ENCODE measurements at places on chromosomes 4 and X. TPM values are rescaled to one million over a fixed set of nuclear protein-coding genes. Genes with fewer than 3 reads are reported as not detected.

The IL13RA1 gene
- polyA plus RNA-seq = 12.7 TPM

- peak; percentile 5 for DNase-seq
Observed at GRCh38 chr4:75989846-75990528, 758 bp downstream of the SDAD1 start.

DNA sequence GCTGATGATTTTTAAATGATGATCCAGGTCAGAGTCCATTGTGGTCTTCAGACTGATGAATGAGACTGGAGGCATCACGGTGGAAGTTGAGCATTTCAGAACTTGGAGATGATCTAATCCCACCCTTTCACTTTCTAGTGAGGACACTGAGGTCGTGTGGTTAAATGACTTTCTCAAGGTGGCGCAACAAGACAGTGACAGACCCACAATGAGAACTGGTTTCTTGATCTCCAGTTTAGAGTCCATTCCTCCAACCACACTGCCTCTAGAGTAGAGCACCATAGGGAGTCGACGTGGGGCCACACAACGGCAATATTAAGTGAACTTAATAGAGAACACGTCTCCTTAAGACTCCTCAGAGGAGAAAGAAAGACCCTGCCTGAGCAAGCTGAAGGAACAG lies 381.0 kb downstream of the UNC5C start:
- DNase-seq = no peak

- DNase-seq = peak; percentile 20
Observed at GRCh38 chr4:61094854-61095598, 105.1 kb upstream of the ADGRL3 start.

The ATG4A gene
- 10.6 TPM for polyA plus RNA-seq

DNA sequence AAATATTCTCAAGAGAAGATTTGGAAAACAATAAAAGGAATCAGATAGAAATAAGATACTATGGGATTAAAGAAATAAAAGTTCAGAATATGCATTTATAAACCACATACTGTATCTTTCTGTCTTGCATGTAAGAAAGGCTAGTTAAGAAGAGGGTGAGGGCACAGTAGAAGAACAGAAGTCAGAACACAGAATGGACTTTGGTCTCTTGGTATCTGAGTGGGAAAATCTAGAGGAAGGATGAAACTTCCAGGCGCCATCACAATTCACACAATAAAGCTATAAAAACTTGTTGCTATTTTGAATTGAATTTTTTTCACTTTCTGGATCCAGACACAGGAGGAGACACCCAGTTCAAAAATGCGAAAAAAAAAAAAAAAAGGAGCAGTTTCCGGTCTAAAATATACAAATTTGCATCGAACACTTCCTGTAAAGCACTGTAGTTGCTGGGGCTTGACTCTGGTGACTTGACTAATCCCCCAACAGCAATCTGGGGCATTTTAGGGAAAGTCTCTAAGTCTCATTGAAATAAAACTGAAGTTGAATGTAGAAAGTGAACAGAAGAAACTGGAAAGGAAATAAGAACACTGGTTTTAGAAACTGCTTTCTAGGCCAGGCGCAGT lies 8.1 kb upstream of the NAAA start:
- DNase-seq = no peak

The RENBP gene
- polyA plus RNA-seq = not detected

DNA sequence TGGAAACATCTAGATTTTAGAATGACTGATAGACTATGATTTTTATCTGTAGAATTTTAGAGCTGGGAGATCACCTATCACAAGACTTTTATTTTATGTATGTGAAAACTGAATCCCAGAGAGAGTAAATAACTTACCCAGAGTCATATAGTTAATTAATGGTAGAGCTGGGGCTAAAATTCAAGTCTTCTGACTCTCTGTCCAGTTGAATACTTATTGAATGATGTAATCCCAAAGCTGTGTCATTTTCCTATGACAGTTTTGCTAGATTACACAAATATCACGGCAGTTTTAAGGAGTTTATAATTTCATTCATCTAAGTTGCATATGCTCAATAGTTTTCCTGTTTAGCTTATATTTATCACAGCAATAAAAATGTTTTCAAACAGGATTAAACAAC lies 6.7 kb downstream of the NRK start:
- DNase-seq = no peak

GRCh38 chr4:59380841-59381366 lies 1819.2 kb upstream of the ADGRL3 start:
- DNase-seq = peak; percentile 3

GRCh38 chr4:98406819-98407218 lies 145.6 kb downstream of the RAP1GDS1 start:
- no peak for DNase-seq

DNA sequence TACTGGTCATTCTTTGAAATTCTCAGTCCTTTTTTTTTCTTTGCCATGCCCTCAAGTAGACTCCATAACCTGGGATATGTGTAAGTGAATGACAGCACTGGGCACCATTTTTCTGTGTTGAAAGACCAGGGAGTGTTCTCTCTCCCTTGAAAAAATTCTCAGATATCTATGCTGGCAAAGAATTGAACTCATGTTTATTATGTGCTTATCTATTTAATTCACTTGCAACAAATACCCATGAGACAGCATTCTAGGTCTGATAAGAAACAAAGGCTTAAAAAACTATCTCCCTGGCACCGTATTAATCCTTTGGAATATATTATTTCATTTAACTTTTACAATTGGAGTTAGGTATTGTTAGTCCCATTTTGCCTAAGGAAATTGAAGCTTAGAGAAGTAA lies 36.7 kb downstream of the LARP7 start:
- no peak for DNase-seq

The NPY1R gene
- not detected for polyA plus RNA-seq

DNA sequence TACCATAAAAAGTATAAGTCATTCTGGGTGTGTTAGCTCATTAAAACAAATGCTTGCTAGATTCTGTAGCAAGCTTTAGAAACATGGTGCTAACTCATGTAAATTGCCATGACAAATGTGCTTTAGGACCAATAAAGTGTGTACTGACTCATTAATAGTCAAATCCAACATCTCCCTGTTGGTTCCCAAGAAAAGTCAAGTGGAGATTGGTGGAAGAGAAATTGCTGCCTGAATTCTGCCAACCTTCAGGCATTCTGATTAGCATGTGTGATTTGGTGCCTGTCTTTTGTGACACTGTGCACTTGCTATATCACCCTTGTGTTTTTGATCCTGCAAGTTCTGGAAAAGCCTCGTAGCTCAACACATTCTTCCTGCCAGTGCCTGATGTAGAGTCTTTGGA lies 503.8 kb upstream of the BOD1L1 start:
- no peak for DNase-seq

DNA sequence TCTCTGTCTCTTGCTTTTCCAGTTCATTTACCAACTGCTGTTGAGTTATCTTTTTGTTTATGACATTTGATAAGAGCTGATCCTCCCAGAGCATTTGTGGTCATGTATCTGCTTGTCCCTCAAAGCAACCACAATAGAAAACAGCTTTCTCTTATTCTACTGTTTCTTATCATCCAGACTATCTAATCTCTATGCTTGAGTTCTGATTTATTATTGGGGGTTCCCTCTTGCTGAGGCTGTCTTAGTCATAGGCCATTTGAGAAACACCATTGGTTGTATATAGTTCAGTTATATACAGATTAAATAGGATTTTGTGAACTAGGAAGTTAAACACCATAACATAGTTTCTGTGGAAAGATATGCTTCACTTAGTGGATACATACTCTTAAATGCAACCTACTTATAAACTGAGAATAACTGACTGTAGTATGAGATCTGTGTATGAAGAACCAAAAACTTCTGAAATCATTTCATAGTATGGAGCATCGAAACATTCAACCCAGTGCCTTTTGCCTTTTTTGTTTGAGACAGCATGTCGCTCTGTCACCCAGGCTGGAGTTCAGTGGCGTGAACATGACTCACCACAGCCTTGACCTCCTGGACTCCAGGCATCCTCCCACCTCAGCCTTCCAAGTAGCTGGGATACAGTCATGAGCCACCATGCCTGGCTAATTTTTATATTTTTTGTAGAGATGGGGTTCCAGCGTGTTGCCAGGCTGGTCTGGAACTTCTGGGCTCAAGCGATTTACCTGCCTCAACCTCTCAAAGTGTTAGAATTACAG lies 75.8 kb downstream of the STIM2 start:
- no peak for DNase-seq

The SYNPO2 gene
- 0.22 TPM for polyA plus RNA-seq

DNA sequence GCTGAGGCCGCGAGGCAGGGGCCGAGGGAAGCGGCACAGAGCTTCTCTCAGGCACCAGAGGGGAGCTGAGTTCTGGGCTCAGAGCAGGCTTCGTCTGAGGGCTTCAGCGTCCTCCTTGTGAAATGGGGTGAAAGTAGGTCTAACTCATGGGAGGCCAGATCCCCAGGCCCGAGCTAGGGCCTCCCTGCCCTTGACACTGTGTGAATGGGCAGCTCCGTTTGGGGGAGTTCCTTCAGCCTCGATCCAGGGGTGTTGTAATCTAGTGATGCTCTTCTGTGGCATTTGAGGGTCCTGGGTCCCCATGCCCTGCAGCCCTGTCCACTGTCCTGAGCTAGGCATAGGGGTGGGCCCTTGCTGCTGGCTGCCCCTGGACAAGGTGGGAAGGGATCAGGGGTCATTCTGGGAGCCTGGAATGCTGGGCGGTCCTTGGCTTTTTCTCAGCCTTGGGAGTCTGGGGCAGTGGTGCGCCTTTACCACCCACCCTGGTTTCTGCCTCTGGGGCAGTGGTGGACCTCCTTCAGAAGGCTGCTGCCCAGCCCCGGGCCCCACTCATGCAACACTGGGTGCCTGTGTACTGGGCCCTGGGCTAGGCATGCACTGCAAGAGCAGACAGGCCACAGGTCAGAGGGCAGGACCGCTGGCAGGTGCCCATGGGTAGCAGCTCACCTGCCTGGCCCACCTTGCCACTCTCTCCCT lies 4.1 kb downstream of the SH3BP2 start:
- no peak for DNase-seq

DNA sequence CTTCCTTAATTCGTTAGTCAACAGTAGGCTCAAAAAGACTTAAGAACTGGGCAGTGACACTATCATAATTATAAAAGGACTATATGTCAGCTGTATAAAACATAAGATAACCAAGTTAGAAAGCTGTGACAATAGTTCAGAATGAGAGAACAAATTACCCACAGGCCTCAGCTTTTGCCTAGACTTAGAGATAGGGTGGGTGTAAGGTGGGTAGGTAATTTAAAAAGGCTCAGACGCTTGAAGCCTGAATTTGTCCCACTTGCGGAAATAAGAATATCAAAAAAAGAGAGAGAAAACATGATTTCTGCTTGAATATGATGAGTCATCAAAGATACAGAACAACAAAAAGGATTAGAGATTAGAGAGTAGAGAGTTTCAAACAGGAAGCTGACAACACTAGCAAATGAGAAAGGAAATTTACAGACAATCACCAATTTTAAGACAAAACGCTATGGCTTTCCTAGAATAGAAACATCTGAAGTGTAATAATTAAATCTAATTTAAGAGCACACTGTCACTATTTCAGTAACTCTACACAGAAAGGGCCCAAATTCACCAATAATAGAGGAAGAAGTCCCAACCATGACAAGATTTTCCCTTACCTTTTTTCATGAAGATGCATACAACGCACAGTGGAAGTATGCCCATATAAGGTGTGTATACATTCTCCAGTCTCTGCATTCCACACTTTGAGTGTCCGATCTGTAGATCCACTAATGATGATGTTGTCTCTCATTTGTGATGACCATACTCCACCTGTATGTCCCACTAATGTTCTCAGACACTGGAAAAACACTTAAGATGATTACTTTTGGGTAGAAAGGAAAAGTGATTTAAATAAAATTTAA lies 208.1 kb downstream of the FBXW7 start:
- no peak for DNase-seq

DNA sequence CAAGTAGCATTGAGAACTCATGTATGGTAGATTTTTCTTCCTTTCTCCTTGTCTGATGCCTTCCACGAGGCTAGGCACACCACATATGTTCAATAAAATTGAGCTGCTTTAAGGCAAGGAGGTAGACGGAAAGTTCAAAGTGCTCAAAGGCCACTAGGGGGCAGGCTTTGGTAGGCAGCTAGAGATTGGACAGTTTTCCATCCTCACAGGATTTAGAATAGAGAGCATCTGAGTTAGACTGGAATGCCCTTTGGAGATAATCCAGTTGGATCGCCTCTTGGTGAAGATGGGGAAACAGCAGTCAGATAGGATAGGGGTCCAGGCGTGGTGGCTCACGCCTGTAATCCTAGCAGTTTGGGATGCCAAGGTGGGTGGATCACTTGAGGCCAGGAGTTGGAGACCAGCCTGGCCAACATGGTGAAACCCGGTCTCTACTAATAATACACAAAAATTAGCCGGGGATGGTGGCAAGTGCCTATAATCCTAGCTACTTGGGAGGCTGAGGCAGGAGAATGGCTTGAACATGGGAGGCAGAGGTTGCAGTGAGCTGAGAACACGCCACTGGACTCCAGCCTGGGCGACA lies 30.4 kb downstream of the ELF4 start:
- DNase-seq = peak; percentile 36

The ARSJ gene
- 11.3 TPM for polyA plus RNA-seq
